Neural progenitor cell (in vitro differentiated cells): ENCODE measurements at places on chromosomes 5 and 9. TPM values are rescaled to one million over a fixed set of nuclear protein-coding genes. Genes with fewer than 3 reads are reported as not detected.

Gene IFNK
- total RNA-seq: not detected in 2 replicates

Gene SYNPO
- total RNA-seq: 0.41 and 1.3 TPM in 2 replicates

Gene PCDH12
- not detected in 2 replicates for total RNA-seq

Gene C6
- not detected in 2 replicates for total RNA-seq

Gene TRIM14
- 0.17 and 2.7 TPM in 2 replicates for total RNA-seq

Gene ACTBL2
- not detected in 2 replicates for total RNA-seq

GRCh38 chr9:91053824-91054223, 252.2 kb downstream of the SYK start:
- no peaks in the 10 kb centered on the region for H3K4me1 ChIP-seq
- DNase-seq: no peak
- no peaks in the 10 kb centered on the region for H3K36me3 ChIP-seq
- peaks cover 5% of the 10 kb centered on the region for H3K27me3 ChIP-seq
- no peak overlapping the region for H3K4me3 ChIP-seq

- no peaks in the 10 kb centered on the region for H3K36me3 ChIP-seq
- peak; percentile 18 for DNase-seq
- peaks cover 8% of the 10 kb centered on the region for H3K4me1 ChIP-seq
- H3K27me3 ChIP-seq: no peaks in the 10 kb centered on the region
Measured at GRCh38 chr9:114805670-114806525, at the start of gene TNFSF15. TSS of gene TNFSF15 (minus strand) at chr9:114806039. CDS start at chr9:114806012, 27 bp downstream.

GRCh38 chr9:87711857-87712800, 13.8 kb upstream of the CTSL start:
- no peak for DNase-seq
- no peaks in the 10 kb centered on the region for H3K4me1 ChIP-seq
- H3K36me3 ChIP-seq: no peaks in the 10 kb centered on the region
- no peaks in the 10 kb centered on the region for H3K27me3 ChIP-seq

GRCh38 chr5:80761176-80761575, 106.4 kb upstream of the DHFR start:
- peaks cover 5% of the 10 kb centered on the region for H3K36me3 ChIP-seq
- H3K4me3 ChIP-seq: no peak overlapping the region
- peak; percentile 4 for DNase-seq
- H3K27ac ChIP-seq: no peak overlapping the region
- peaks cover 17% of the 10 kb centered on the region for H3K4me1 ChIP-seq

DNA sequence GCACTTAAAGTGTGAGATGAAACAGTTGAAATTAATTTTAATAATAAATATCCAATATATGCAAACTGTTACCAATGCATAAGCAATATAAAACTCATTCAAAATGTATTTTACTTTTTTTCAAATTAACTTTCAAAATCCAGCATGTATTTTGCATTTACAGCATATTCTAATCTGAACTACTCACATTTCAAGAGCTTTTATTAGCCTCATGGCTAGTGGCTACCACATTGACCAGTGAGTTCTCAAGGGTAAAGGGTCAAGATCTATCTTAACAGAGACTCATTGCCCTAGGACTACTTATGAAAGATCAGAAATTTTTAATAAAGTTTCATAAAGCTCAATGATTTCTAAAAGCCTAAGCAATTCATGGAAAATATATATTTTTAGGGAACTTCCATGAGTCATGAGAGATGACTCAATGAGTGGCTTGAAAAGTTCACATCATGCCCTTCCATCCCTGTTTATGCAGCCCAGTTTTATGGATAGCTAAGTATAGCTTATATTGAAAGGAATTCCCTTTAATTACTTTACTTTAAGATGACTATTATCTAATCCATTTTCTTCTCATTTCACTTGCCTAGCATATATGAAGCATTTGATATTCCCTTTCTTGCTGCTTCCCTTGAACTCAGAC, 608.6 kb downstream of the SLCO4C1 start:
- H3K27ac ChIP-seq: no peak overlapping the region
- no peak overlapping the region for H3K4me3 ChIP-seq
- peaks cover 9% of the 10 kb centered on the region for H3K4me1 ChIP-seq
- H3K27me3 ChIP-seq: no peaks in the 10 kb centered on the region
- no peaks in the 10 kb centered on the region for H3K36me3 ChIP-seq

DNA sequence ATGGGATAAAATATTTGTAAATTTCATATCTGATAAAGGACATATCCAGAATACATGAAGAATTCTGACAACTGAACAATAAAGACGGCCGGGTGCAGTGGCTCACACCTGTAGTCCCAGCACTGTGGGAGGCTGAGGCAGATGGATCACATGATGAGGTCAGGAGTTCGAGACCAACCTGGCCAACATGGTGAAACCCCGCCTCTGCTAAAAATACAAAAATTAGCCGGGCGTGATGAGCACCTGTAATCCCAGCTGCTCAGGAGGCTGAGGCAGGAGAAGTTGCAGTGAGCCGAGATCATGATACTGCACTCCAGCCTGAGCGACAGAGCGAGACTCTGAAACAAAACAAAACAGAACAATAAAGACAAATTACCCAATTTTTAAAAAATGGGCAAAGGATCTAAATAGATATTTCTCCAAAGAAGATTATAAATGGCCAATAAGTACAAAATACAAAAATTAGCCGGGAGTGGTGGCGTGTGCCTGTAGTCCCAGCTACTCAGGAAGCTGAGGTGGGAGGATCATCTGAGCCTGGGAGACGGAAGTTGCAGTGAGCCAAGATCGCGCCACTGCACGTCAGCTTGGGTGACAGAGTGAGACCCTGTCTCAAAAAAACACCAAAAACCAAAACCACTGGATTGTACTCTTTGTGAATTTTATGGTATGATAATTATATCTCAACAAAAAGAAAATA, 9.6 kb upstream of the NSD1 start:
- no peaks in the 10 kb centered on the region for H3K4me1 ChIP-seq
- H3K4me3 ChIP-seq: no peak overlapping the region
- H3K36me3 ChIP-seq: no peaks in the 10 kb centered on the region
- no peaks in the 10 kb centered on the region for H3K27me3 ChIP-seq
- H3K27ac ChIP-seq: no peak overlapping the region

GRCh38 chr5:149166128-149166527, 24.8 kb downstream of the ABLIM3 start:
- H3K4me3 ChIP-seq: no peak overlapping the region
- DNase-seq: no peak
- H3K27ac ChIP-seq: no peak overlapping the region
- peaks cover 5% of the 10 kb centered on the region for H3K4me1 ChIP-seq
- no peaks in the 10 kb centered on the region for H3K27me3 ChIP-seq

DNA sequence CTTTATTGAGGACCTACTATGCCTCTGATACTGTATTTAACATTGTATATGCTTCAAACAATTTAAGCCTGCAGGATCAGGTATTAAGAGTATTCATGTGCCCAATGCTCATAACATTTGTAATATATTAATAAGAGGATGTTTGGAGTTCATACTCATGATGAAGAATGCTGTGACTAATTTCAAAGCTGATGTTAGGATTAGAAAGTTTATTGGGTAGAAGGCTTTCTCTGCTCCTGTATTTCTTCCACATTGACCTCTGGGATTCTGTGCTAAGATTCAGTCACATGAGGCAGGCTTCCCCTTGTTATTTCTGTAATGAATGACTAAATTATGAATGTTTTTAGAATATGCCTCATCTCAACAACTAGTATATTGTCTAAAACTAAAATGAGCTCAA, 456.4 kb downstream of the NFIB start:
- no peaks in the 10 kb centered on the region for H3K36me3 ChIP-seq
- H3K27ac ChIP-seq: no peak overlapping the region
- H3K4me3 ChIP-seq: no peak overlapping the region
- H3K4me1 ChIP-seq: no peaks in the 10 kb centered on the region
- DNase-seq: no peak
